ENCODE measurements at places on chromosomes 2 and 18. TPM values are rescaled to one million over a fixed set of nuclear protein-coding genes. Genes with fewer than 3 reads are reported as not detected.

The ICOS gene
- not detected for total RNA-seq

The CHMP1B gene
- total RNA-seq, result 32.9 TPM

The LRRTM1 gene
- total RNA-seq, result not detected

The REG1B gene
- total RNA-seq, result not detected

The UGT1A3 gene
- not detected for total RNA-seq

DNA sequence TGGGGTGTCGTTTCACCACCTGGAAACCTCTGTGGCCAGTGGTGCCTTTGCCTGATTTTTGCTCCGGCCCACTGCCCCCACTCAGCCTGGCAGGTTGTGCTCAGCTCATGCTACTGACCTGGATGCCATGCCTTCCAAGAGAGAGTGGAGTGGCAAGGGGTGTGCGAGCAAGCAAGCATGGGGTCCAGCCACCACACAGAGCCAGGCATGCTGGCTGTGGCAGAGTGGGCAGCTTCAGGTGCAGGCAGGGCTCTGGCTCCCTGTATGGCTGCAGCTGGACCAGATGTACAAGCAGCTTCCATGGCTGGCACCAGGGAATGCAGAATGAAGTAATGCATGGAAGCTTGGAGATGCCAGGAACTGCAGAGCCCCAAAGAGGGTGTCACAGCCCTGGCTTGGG is 620.5 kb upstream of the SETBP1 start:
- H3K4me3 ChIP-seq, result no peak overlapping the region
- no peaks in the 10 kb centered on the region for H3K27me3 ChIP-seq
- no peaks in the 10 kb centered on the region for H3K4me1 ChIP-seq
- no peak for DNase-seq
- H3K36me3 ChIP-seq, result no peaks in the 10 kb centered on the region

DNA sequence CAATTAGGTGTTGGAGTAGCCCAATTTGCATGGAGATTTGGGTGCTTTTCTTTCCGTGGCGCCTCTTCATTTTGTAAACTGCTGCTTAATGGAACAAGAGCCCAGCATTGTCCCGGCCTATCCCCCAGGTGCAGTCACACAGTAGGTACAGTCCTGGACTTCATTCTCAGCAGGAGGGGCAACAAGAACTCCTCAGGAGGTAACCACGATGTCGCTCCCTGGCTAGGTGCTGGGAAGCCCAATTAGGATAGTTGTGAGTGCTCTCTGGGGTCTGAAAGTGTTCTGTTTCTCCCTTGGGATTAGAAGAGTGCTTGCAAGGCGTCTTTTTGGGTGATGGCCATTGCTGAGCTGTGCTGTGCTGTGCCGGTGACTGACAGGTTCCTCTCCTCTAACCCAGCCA is 53.8 kb downstream of the CABLES1 start:
- H3K27me3 ChIP-seq, result no peaks in the 10 kb centered on the region
- no peaks in the 10 kb centered on the region for H3K36me3 ChIP-seq
- DNase-seq, result no peak
- peaks cover 10% of the 10 kb centered on the region for H3K4me1 ChIP-seq
- H3K27ac ChIP-seq, result no peak overlapping the region
- no peak overlapping the region for H3K4me3 ChIP-seq

- no peak for DNase-seq
- no peaks in the 10 kb centered on the region for H3K4me1 ChIP-seq
- H3K4me3 ChIP-seq, result no peak overlapping the region
- no peaks in the 10 kb centered on the region for H3K36me3 ChIP-seq
- no peak overlapping the region for H3K27ac ChIP-seq
Measured at GRCh38 chr18:41842886-41843285, 112.1 kb upstream of the PIK3C3 start.

GRCh38 chr2:75728614-75729419 is 18.1 kb upstream of the GCFC2 start:
- no peak overlapping the region for H3K4me3 ChIP-seq
- H3K4me1 ChIP-seq, result no peaks in the 10 kb centered on the region
- H3K36me3 ChIP-seq, result no peaks in the 10 kb centered on the region
- H3K27ac ChIP-seq, result no peak overlapping the region
- H3K27me3 ChIP-seq, result peaks cover 9% of the 10 kb centered on the region

GRCh38 chr2:126575631-126576030 is 80.3 kb upstream of the GYPC start:
- no peaks in the 10 kb centered on the region for H3K36me3 ChIP-seq
- no peaks in the 10 kb centered on the region for H3K4me1 ChIP-seq
- DNase-seq, result no peak
- no peak overlapping the region for H3K27ac ChIP-seq
- no peak overlapping the region for H3K4me3 ChIP-seq
